ENCODE measurements at places on chromosomes 3 and 15.

DNA sequence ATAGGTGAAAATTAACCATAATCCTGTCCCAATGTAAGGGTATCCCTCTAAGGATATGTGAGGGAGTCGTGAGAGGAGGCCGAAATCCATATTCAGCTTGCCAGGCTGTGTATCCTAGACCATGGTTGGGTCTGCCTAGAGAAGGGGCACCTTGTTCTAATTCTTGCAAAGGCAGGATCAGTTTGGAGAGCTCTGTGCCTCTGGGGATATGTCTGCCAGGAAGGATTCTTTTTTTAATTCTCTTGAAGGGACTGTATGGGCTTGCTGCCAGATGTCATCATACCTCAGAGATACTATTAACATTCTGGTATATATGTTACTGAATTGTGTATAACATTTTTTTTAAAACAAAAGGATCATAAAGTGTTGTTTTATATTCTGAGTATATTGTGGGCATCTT is 2.4 kb downstream of the ATP1B3 start:
- DNase-seq = no peak

GRCh38 chr15:57205996-57206395 is 170.3 kb upstream of the CGNL1 start:
- peak; percentile 61 for DNase-seq

DNA sequence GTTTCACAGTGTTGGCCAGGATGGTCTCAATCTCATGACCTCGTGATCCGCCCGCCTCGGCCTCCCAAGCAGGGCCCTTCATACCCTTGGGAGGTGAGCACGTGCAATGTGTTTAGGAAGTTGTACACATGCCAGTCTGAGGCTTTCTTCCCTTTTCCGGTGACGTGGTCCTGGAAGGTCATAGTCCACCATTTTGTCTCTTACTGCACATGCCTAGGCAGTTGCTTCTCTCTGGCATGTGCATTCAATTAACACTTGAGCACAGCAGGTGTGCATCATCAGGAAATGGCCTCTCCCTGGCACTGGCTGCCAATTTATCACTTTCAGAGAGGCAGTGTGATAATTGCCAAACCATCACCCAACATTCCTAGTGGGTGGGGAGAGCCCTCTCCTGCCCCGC is 21.7 kb upstream of the SELENOK start:
- DNase-seq = no peak

- no peak for DNase-seq
Observed at GRCh38 chr15:74608786-74609185, 6.8 kb upstream of the CLK3 start.

- DNase-seq = no peak
Observed at GRCh38 chr15:98080791-98081190, 120.3 kb downstream of the ARRDC4 start.

All from NCI-H510A (cell line).